ENCODE measurements at places on chromosomes 7 and 10.

GRCh38 chr10:96500050-96500449 is 13.7 kb downstream of the TLL2 start:
- DNase-seq, result no peak

- DNase-seq, result no peak
Observed at GRCh38 chr7:16688249-16688648, 42.3 kb downstream of the BZW2 start.

DNA sequence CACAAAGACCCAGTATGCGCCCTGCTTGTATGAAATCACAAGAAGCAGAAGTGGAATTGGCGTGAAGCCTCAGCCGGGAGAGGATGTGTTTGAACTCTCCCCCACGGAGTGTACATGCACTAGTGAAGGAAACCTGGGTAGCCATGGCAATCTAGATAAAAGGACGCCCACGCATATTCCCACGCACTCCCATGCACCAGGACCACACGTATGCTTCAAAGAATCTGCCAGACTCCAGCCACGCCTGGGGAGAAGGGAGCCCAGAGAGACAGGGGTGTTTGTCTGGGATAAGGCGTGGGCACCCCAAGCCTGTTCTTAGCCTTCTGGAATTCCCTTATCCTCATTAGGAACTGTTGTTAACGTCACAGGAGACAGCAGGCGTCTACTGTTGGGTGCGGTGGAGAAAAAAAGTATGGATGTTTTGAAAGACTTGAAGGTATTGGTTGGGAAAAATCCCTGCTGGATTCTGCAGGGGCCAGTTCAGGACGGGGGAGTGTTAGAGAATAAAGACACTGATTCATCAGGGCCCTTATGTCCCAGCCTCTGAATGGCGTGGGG is 28.9 kb upstream of the ECHDC3 start:
- no peak for DNase-seq

- no peak for DNase-seq
Observed at GRCh38 chr10:127813290-127813689, 76.3 kb downstream of the FOXI2 start.

GRCh38 chr7:135599471-135599870 is 41.8 kb downstream of the NUP205 start:
- DNase-seq, result no peak
